Occipital lobe (tissue), 3 donors: ENCODE measurements at places on chromosomes 6 and 20.

DNA sequence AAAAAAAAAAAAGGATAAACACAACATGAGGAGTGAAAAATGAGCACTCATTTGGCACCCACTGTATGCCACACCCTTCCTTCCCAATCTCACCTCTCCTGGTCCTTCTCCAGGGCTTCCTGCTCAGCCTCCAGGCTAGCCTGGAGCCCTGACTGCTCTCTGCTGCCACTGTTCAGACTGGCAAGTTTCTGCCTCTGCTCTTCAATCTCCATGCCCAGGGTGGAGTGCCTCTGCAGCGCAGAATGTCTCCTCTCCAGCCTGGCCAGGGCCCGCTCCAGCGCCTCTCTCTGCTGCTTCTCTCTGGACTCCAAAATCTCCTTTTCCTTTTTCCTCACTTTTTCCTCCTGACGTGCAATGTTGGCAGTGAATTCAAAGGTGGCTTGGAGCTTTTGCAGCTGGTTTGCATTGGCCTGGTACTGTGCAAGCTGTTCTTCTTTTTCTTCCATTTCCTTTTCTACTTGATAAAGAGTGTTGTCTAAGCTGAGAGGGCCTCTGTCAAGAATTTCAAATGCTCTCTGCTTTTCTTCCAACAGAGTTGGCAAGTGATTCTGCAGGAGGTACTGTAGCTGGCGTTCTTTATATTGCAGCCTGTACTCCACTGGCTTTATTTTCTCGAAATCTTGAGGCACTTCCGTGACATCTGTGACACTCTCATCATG lies 194.4 kb downstream of the KIF16B start:
- no peak for DNase-seq

DNA sequence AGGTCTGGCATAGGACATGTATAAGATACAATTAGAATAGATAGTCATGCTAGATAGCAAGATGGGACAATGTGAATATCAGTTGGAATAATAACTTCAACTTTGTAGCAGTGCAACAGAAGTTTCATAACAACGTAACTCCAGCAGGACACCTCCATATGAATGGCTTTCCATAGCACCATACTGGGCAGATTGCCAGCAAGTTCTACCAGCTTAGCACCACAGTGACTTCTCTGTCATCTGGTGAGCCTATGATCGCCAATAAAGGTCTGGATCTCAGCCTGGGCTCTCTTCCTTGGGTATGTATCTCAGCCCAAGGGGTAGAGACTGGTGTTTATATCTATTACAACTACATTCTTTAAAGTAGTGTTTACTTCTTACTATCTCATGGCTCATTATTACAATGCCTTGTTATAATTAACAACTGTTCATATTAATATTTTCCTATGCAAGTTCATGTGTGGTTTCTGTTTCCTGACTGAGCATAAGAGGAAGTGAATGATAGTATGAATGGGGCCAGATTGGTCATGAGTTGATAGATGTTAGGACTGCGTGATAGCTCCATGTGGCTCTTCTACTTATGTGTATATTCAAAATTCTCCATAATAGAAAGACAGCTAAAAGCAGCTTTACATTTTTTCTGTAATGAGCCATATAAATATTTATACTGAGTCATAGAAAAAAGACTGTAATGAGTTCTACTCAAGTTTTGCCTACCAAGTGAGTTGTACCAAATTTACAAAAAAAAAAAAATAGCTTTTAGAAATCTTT lies 22.9 kb downstream of the HTR1B start:
- DNase-seq: no peak

GRCh38 chr20:44065401-44066340 lies 121.3 kb downstream of the JPH2 start:
- no peak for DNase-seq

- no peak for DNase-seq
These were observed 9.8 kb downstream of the BCAS4 start for GRCh38 chr20:50804437-50805348.

- DNase-seq: no peak
These were observed 219.6 kb downstream of the ANKRD60 start for GRCh38 chr20:58008866-58009265.

- no peak for DNase-seq
These were observed 98.9 kb downstream of the ATG5 start for GRCh38 chr6:106226676-106227075.

GRCh38 chr20:19539191-19539590 lies 218.9 kb upstream of the RIN2 start:
- no peak for DNase-seq

GRCh38 chr6:9606435-9607134 lies 808.3 kb downstream of the TFAP2A start:
- no peak for DNase-seq

- no peak for DNase-seq
These were observed 206.4 kb upstream of the CITED2 start for GRCh38 chr6:139580592-139581484.

DNA sequence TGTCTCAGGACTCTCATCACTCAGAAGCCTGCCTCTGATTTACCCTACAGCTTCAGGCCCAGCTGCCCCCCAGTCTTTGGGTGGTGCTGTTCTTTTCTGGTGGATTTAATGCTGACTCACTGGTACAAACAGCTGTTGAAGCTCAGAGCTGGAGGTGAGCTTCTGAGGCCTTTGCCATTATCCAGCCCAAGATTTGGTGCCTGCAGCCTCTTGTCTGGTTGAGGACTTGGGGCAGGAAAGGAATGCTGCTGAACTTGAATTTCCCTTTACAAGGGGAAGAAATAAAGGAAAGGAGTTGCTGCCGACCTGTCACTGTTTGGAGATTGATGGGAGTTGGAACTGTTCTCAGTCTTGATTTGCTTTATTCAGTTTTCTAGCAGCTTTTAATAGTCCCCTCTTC lies 19.8 kb downstream of the ABCF1 start:
- DNase-seq: no peak

- no peak for DNase-seq
These were observed 3.1 kb downstream of the DSP start for GRCh38 chr6:7544597-7544996.

DNA sequence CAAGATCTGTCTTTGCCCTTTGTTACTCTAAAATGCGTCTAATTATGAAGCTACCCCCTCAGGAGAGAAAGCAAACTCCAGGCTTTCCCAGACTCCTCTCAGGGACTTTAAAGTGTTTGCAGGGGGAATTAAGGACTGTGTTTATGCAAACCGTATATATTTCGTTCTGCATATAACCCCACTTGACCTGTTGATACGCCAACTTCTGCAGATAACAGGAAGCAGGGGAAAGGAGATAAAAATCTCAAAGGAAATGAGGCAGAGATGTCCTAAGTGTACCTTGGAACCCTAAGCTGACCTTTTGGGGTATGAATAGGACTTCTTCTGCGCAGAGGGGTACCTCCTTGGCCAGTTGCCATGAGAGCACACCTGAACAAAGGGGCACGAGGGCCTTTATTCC lies 8.1 kb downstream of the SYCP2L start:
- no peak for DNase-seq

DNA sequence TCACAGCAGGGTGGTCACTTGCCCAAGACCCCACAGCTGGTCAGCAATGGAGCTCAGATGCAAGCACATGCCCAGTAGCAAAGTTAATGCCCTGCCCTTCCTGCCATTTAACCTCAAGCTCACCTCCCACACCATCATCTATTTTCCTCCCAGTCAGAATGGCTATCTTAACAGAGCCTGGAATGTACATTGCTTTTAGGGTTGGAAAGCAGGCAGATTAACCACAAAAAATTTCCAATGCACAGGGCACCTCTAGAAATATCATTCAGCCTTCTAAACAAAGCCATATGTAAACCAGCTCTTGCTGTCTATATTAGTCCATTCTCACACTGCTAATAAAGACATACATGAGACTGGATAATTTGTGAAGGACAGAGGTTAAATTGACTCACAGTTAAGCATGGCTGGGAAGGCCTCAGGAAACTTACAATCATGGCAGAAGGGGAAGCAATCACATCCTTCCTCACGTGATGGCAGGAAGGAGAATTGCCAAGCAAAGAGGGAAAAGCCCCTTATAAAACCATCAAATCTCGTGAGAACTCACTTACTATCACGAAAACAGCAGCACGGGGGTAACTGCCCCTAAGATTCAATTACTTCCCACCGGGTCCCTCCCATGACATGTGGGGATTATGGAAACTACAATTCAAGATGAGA lies 106.9 kb downstream of the FYN start:
- DNase-seq: no peak

DNA sequence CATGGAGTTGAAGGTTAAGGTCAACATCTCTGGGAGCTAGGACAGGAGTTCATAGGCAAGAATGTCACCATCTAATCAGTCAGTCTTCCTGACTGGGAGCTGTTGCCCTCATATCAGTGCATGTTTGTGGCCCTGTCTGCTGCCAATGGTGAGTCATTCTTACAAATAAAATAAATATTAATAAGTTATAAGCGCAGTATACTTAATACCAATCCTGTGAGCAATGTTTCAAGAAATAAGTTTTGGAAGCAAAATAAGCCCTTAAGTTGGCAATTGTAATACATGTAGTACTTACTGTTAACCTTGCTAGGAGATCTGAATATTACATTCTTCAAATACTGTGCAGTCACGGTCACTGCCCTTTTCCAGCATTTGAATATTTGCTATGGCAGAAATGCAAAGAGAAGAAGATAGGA lies 20.2 kb upstream of the MDGA1 start:
- DNase-seq: no peak

- DNase-seq: peak; percentile 2
These were observed 41.5 kb upstream of the GFOD1 start for GRCh38 chr6:13528777-13529343.
